ENCODE measurements at places on chromosomes 5 and 9. TPM values are rescaled to one million over a fixed set of nuclear protein-coding genes. Genes with fewer than 3 reads are reported as not detected.

CARTPT gene
- not detected for polyA plus RNA-seq

RFESD gene
- 5.0 TPM for polyA plus RNA-seq

IL5 gene
- polyA plus RNA-seq = 0.53 TPM

IRX1 gene
- 23.9 TPM for polyA plus RNA-seq

PHYHD1 gene
- 63.9 TPM for polyA plus RNA-seq

CCDC69 gene
- 5.3 TPM for polyA plus RNA-seq

- DNase-seq = no peak
These were observed 5.8 kb downstream of the SPATA31E1 start for GRCh38 chr9:87888501-87888900.

DNA sequence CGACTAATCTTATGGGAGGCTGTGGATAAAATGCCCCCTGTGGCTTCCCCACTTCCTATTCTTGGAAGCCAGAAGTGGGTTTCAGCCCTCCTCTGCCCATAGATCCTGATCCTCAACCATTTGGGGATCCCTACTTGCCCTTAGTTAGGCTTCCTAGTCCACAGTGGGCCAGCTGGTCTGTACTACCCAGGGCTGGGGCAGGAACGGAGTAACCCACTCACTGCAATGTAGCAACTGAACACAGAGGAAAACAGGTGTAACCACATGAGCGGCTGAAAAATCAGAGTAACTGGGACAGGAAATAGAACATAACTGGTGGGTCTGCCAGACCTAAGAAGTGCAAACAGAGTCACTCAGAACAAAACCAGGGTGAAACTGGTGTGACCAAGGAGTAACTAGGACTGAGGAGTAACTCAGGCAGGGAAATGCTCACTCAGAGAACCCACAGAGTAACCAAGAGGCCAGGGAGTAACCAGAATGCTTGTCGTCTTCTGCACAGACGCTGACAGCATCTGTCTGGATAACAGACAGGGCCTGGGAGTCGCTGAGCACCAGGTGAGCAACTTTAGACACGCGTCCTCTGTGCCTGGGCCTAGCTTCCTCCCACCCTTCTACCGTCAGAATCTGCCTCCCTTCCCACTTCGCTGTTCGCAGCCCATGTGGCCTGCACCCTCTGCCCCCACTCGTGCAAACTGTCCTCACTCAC, 1.0 kb downstream of the AQP3 start:
- no peak for DNase-seq

- no peak for DNase-seq
These were observed 35.5 kb upstream of the ASS1 start for GRCh38 chr9:130409246-130409645.

GRCh38 chr5:1137567-1138444, 25.9 kb upstream of the SLC12A7 start:
- DNase-seq = no peak

- DNase-seq = no peak
These were observed 177.0 kb downstream of the CDK5RAP2 start for GRCh38 chr9:120402741-120403542.

- DNase-seq = no peak
These were observed 43.9 kb upstream of the GRHPR start for GRCh38 chr9:37378613-37379004.

DNA sequence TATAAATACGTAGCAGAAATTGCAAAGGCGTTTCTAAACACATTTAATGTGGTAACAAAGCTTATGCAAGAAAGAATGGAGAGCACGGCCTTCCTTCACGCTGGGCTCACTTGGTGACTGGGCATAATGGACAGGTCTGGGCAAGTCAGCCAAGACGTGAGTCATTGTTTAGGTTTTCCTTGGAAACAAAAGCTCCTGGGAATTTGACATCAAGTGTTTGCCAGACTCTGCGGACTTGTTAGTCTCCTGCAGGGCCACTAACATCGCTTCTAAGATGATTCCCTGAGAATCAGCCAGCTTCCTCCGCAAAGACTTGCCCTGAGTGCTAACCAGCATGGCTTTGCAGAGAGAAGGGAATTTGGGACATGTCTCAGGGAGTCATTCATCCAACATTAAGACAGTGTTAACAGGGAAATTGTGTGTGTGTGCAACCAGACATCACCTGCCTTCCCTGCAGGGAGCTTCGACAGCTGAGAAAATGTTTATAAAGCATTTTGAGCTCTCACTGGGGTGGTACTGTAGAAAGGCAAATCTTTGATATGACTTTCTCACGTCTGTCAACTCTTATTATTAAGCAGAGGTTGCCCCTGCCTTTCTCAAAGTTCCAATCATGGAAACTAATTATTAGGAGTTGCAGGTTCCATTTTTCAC, 182.5 kb downstream of the NTRK2 start:
- DNase-seq = no peak
